Kidney capillary endothelial cell (primary cell): ENCODE measurements at places on chromosomes 11 and 22.

DNA sequence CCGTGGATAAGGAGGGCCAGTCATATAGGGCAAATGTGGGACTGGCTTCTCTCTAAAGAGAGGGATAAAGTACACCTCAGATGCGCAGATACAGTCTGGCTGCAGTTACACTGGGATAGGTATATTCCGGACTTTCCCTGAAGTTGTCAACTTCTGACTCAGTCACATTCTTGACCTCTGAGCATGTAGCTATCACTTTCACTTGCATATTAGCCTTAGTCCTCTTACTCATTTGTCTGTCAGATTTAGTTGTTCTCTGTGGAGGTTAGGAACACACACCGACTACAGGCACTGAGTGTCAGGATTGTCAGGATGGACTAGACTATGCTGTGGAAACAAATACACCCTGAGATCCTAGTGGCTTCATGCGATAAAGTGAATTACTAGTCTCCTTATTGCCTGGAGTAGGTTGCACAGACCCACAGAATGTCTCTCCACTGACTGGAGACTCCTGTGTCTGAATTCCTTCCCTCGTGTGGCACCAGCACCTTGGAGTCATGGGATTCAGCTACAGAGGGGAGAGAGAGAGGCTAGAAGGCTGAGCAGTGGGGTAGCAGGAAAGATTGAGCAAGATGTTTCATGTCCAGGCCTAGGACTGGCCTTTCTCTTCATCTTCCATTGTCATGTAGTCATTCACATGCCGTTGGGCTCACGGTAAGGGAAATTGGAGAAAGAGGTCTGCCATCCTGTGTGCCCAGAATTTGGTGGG, 654.3 kb downstream of the NTM start:
- DNase-seq: peak; percentile 78

DNA sequence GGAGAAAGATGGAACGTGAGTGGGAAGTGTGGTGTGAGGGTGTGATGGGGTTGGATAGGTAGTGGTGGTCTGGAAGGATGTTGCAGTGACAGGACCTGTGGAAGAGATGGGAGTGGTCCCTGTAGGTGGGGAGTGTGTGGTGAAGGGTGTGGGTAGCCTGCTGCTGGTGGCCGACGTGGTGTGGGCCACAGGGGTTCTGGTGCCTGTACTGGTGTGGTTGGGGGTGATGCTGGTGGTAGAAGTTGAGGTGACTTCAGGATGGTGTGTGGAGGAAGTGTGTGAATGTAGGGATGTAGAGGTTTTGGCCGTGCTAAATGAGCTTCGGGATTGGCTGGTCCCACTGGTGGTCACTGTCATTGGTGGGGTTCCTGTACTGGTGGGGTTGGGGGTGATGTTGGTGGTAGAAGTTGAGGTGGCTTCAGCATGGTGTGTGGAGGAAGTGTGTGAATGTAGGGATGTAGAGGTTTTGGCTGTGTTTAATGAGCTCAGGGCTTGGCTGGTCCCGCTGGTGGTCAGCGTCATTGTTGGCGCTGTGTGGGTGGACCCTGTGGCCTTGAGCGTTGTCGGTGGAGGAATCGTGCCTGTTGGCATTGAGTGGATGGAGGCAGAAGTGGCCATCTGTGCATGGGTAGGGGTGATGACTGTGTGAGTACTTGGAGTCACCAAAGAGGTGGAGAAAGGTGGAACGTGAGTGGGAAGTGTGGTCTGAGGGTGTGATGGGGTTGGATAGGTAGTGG, 19.1 kb downstream of the MUC6 start:
- no peak for DNase-seq

- DNase-seq: no peak
These were observed 10.9 kb downstream of the FNBP4 start for GRCh38 chr11:47756208-47756607.

GRCh38 chr11:112847568-112847967, 113.7 kb upstream of the NCAM1 start:
- DNase-seq: no peak

DNA sequence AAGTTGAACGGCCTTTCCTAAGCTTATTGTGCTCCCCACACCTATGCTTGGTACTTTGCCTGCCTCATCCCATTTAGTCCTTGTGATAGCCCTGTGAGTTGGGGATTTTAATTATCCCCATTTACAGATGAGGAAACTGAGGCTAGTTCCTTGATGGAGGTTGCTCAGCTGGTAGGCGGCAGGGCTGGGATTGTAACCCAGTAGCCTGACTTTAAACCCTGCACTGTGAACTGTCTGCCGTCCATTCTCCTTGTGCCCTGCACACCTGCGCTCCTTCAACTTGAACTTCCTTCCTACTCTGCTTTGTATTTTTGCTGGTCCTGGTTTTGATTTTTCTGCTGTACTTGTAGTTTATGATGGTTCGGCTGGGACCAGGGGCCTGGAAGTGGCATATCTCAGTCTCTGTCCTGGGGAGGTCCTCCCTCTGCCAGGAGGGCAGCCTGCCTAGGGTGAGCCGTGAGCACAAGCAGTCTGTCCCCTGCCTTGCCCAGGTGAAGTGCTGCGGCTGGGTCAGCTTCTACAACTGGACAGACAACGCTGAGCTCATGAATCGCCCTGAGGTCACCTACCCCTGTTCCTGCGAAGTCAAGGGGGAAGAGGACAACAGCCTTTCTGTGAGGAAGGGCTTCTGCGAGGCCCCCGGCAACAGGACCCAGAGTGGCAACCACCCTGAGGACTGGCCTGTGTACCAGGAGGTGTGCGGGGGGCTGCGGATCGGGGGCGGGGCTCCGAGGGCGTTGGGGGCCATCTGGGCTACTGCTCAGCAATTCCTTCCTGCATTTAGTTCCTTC, 52.4 kb downstream of the CD82 start:
- DNase-seq: no peak

- DNase-seq: peak; percentile 60
These were observed 45.9 kb upstream of the PPP6R3 start for GRCh38 chr11:68414496-68415221.

GRCh38 chr11:4636962-4637661, at the start of gene OR51D1:
TSS of gene OR51D1 (plus strand) at chr11:4637477. CDS start at chr11:4639791, 2,314 bp downstream.
- DNase-seq: peak; percentile 47

DNA sequence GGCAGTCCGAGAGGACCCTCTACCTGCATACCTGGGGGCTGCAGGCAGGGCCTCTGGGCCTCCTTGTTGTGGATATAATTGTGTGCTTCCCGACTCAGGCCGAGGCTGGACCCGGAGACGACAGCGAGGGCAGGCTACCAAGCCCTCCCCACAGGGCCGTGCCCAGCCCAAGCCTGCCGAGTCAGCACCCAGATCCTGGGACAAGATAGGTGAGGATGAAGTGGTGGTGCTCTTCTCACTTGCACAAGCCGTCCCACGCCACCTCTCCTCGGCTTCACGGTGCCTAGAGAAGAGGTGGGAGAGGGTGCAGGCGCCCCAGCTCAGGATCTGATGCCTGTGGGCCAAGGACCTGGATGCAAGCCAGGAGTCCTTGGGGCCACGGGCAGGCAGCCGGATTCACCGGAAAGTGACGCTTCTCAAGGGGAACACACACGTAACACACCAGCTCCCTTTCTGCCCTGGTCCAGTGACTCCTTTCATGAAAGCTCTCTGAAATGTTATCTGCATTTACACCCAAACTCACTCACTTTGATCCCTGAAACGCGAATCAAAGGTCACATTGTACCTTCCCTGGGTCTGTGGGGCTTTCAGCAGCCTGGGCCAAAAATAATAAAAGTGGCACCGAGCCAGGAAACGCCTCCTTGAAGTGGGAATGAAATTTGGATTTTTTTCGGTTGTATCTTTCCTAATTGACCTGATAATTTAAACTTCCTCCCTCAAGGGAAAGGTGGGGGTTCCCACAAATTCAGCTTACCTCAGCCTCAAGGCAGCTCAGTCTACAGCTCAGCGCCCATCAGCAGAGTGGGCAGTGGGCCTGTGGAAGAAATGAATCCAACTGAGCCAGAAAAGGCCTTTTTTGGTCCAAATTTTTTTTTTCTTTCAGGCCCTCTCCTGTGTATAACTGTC, 1.1 kb upstream of the GNB1L start:
- peak; percentile 89 for DNase-seq

DNA sequence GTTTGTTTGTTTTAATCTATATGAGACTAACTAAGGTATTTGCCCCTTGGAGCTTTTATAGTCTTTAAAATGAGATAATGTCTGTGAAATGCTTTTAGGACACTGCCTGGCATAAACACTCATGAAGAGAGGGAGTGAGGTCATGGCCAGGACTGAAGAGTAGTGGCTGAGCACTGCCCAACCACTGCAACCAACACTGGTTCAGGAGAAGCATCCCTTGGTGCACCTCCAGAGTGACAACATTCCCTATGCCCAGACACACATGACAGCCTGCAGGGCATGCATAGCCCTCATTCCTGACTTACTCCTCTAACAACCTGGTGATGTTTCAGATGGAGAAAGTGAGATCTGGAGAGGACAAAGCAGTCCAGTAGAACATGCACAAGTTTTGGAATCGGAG, 36.1 kb downstream of the ME3 start:
- no peak for DNase-seq

DNA sequence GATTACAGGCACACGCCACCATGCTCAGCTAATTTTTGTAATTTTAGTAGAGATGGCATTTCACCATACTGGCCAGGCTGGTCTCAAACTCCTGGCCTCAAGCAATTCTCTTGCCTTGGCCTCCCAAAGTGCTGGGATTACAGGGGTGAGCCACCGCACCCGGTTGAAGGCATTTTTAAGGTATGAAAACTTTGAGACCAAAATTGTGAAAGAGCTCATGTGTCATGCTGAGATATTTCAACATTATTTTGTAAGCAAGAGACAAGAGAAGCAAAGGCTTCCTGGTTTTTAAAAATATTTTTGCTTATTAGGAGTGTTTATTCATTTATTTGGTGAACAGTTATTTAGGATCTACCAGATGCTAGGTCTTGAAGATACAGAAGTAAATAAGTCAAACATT, 6.8 kb downstream of the NHERF4 start:
- no peak for DNase-seq

DNA sequence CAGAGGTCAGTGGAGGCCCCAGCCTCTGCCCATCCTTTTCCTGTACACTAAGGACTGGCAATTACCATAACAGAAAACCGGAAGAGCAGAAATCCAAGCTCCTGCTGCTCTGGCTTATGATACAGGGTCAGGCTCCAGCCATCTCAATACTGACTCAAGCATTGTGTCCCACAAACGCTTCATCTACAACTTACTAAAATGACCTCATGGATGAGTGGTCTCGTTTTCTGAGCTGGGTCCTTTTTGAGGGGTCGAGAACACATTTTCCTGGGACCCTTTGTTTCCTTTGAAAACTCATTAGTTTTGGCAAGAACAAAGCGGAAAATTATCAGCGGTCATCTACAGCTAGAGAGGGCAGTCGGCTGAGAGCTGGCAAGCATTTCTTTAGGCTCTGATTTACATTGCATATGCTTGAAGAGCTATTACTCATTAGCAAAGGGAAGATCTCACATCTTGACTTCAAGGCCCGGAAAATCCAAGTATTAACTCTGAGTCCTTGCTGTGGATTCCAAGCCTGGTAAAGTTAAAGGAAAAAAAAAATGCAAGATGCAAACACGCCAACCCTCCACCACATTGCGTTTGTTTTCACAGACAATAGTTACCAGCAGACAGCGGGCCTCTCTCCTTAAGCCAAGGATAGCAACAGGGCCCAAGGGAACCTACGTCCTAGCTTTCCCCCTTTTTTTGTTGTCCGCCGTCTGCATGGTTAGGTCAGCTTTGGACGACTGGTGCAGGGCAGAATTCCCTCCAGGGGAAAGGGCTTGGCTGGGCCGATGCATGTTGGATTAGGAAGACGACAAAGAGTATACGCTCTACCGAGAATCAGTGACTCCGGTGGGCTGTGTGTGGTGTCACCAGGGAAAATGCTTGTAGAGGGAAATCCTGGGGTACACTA, 1.8 kb downstream of the TESMIN start:
- peak; percentile 79 for DNase-seq

DNA sequence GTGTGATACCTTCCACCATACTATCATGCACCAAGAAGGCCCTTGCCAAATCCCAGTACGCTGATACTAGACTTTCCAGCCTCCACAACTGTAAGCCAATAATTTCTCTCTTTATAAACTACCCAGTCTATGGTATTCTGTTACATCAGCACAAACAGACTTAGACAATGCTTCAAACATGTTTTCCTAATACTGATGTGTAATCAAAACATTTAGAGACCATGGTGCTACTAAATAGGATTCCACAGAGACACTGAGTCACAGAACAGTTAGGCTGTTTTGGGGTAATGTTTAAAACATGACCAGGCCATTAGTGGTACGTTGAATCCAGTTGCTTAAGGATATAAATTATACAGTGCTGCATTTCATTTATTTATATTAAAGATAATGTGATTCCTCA, 103.7 kb downstream of the PICALM start:
- DNase-seq: no peak

DNA sequence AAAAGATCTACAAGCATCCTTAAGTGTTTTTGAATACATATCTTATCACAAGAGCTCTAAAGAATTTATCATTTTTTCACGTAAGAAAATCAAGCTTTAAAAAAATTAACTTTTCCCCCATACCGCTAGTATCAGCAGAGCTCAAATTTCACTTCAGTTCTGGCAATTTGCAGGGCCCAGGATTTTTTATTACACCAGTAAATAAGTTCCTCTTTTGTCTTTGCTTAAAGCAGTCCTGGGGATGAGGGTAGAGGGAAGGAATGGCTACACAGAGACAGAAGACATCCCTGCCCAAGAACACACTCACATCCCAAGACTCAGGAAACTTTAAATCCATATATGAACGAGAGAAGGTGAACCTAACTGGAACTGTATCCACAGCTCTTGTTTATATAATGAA, 22.6 kb upstream of the SORL1 start:
- DNase-seq: no peak

DNA sequence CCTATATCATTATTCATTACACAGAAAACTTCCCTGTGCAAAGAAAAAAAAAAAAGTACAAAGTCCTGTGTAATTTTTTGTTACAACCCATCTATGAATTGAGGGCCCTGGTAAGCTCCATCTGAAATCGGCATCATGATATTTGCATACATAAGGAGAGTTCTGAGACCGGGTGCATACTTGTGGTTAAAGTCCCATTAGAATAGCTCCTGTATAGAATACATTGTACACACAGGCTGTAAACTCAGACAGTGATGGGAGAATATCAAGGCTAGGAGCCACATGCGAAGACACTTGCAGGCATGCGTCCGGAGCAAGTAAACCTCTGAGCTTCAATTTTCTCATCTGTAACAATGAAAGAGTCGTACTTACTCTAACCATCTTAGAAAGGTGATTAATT, 353.2 kb downstream of the ETS1 start:
- no peak for DNase-seq

GRCh38 chr22:43343262-43343669, at the start of gene SCUBE1:
TSS of gene SCUBE1 (minus strand) at chr22:43343372. CDS start at chr22:43343261, 111 bp downstream.
- peak; percentile 38 for DNase-seq

GRCh38 chr22:24473284-24473683, 21.8 kb upstream of the UPB1 start:
- no peak for DNase-seq

GRCh38 chr11:6655790-6656583, at the start of gene DCHS1:
TSS of gene DCHS1 (minus strand) at chr11:6655809. CDS start at chr11:6641613, 14,196 bp downstream.
- DNase-seq: no peak

- no peak for DNase-seq
These were observed 14.8 kb downstream of the LGALS12 start for GRCh38 chr11:63520606-63521170.

GRCh38 chr11:1401171-1401445, 11.4 kb downstream of the BRSK2 start:
- no peak for DNase-seq

- DNase-seq: no peak
These were observed 70.9 kb upstream of the OR5AK2 start for GRCh38 chr11:56917708-56918400.

- DNase-seq: no peak
These were observed 558.3 kb downstream of the JRKL start for GRCh38 chr11:96948066-96948465.

- no peak for DNase-seq
These were observed 14.0 kb downstream of the APOBEC3B start for GRCh38 chr22:38996105-38996504.

GRCh38 chr22:48706934-48707762, 1120.5 kb downstream of the BRD1 start:
- DNase-seq: no peak
